ENCODE measurements at places on chromosomes 12 and 14. TPM values are rescaled to one million over a fixed set of nuclear protein-coding genes. Genes with fewer than 3 reads are reported as not detected.

The ASB8 gene
- 5.9 TPM for total RNA-seq

The OR6C2 gene
- not detected for total RNA-seq

The FLRT2 gene
- total RNA-seq, result 8.7 TPM

The MNAT1 gene
- 64.0 TPM for total RNA-seq

The ASB2 gene
- total RNA-seq, result not detected

The MSI1 gene
- total RNA-seq, result 40.2 TPM

The SYCP3 gene
- 0.04 TPM for total RNA-seq

The PTCSC3 gene
- total RNA-seq, result not detected

The NTF3 gene
- total RNA-seq, result 11.0 TPM

The PTPRQ gene
- 0.07 TPM for total RNA-seq

The NAB2 gene
- 41.3 TPM for total RNA-seq

The LIN7A gene
- 31.7 TPM for total RNA-seq

The HNRNPA1 gene
- 1,779 TPM for total RNA-seq

The ADIPOR2 gene
- 33.6 TPM for total RNA-seq

The IKZF4 gene
- total RNA-seq, result 2.1 TPM

The BTBD7 gene
- 30.1 TPM for total RNA-seq

The CLEC12A gene
- not detected for total RNA-seq

The SMCO2 gene
- not detected for total RNA-seq
